ENCODE measurements at places on chromosomes 1 and 21.
A peak's percentile ranks its signal among the peaks of the same experiment; 100 is the strongest.

DNA sequence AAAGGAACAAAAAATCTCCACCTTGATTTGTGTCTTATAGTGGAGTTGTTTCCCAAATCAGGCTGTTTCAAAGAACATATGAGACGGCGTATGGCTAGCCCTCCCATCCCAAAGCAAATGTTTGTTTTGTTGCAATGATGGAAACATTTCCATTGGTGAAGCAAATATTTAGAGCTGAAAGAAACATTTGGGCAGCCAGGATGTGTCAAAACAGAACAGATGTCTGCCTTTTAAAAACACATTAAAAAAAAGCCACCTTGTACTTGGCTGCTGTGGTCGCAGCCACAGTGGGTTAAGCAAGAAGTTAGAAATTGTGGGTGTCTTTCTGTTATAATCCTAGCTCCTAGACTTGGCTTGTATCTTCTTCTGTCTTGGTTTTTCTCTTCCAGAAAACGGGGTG lies 116.3 kb downstream of the PEX14 start:
- H3K36me3 ChIP-seq, result no peaks in the 10 kb centered on the region
- DNase-seq, result no peak
- no peak overlapping the region for H3K4me3 ChIP-seq
- H3K27me3 ChIP-seq, result no peaks in the 10 kb centered on the region

DNA sequence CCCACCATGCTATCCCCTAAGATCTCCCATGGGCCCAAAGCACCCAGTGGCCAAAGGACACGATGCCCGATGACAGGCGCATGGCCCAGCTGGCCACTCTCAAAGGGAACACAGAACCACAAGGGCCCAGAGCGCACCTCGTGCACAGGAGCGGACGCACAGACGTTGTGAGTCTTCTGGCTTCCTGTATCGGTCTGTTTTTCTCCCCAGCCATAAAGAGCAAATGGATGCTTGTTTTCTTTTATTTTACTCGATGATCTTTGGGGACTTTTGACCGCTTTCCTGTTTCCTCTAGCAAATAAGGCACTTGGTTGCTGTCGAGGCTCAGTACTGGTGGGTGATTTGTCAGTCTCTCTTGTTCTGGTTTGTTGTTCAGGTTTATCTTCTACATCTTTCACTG lies 16.2 kb downstream of the CCSAP start:
- DNase-seq, result peak; percentile 57
- peaks cover 29% of the 10 kb centered on the region for H3K4me1 ChIP-seq

- no peak for DNase-seq
- H3K4me3 ChIP-seq, result no peak overlapping the region
- no peak overlapping the region for H3K27ac ChIP-seq
- no peaks in the 10 kb centered on the region for H3K36me3 ChIP-seq
- peaks cover 3% of the 10 kb centered on the region for H3K27me3 ChIP-seq
These were observed 736.4 kb downstream of the MATN1 start for GRCh38 chr1:29986986-29987385.

DNA sequence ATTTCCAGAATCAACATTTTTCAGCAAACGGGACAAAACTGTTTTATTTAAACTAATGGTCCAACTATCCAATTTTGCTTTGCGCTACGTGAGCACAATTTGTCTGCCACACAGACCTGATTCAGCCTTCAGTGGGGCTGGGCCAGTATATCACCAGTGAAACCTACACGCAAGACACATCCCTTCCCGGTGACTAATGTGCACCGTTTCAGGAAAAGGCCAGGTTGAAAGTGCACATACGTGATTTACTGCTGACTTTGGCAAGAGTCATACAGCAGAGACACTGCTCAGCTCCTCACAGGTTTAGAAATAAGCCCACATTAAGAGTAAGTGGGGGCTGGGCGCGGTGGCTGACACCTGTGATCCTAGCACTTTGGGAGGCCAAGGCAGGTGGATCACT lies 5.1 kb upstream of the TMEM51 start:
- H3K27ac ChIP-seq, result no peak overlapping the region
- H3K4me3 ChIP-seq, result no peak overlapping the region
- no peaks in the 10 kb centered on the region for H3K36me3 ChIP-seq
- H3K27me3 ChIP-seq, result peaks cover 63% of the 10 kb centered on the region

DNA sequence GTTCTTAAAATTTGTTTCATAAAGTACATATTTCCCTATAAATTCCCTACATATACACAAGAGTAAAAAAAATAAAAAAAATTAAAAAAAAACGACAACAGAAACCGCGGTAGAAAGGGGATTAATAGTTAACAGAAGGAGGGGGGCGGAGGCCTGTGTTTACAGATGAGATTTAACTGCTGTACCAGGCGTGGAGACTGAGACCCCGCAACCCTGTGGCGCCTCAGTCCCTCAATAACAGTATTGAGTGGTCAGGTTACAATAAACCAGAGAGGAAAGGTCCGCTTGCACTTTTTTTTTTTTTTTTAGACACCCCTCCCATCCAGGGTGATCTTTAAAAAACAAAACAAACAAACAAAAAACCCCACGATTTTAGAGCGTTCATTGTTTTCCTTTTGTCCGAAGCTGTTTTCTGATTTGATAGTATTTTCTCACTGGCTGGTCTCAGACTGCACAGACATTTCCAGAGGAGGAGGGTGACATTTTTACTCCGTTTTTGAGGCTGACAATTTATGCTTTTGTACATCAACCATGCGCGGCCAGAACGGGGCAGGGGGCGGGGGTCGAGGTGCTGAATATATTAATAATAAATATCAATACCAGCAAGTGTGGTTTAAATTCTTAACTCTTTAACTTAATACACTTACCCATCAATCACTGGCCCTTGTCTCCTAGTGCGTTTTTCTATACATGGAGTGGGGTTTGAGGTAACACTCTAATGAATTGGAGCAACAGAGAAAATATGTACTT lies 1223.9 kb downstream of the BRINP3 start:
- no peaks in the 10 kb centered on the region for H3K36me3 ChIP-seq
- no peaks in the 10 kb centered on the region for H3K4me1 ChIP-seq
- H3K27me3 ChIP-seq, result no peaks in the 10 kb centered on the region
- no peak overlapping the region for H3K27ac ChIP-seq
- no peak for DNase-seq

- DNase-seq, result no peak
- H3K27me3 ChIP-seq, result peaks cover 2% of the 10 kb centered on the region
- H3K27ac ChIP-seq, result no peak overlapping the region
- H3K4me1 ChIP-seq, result no peaks in the 10 kb centered on the region
These were observed 260.5 kb downstream of the KCNJ6 start for GRCh38 chr21:37655611-37656300.

- peaks cover 9% of the 10 kb centered on the region for H3K4me1 ChIP-seq
- peak overlapping the region; percentile 16 for H3K27ac ChIP-seq
- H3K27me3 ChIP-seq, result no peaks in the 10 kb centered on the region
- H3K4me3 ChIP-seq, result no peak overlapping the region
- no peak for DNase-seq
These were observed 16.1 kb downstream of the UCHL5 start for GRCh38 chr1:193042766-193043691.

GRCh38 chr1:143720087-143721023 lies 251.4 kb downstream of the FAM72C start:
- DNase-seq, result peak; percentile 58
- H3K27me3 ChIP-seq, result peaks cover 36% of the 10 kb centered on the region
- peak overlapping the region; percentile 62 for H3K4me3 ChIP-seq
- H3K27ac ChIP-seq, result peak overlapping the region; percentile 51
- H3K36me3 ChIP-seq, result no peaks in the 10 kb centered on the region

DNA sequence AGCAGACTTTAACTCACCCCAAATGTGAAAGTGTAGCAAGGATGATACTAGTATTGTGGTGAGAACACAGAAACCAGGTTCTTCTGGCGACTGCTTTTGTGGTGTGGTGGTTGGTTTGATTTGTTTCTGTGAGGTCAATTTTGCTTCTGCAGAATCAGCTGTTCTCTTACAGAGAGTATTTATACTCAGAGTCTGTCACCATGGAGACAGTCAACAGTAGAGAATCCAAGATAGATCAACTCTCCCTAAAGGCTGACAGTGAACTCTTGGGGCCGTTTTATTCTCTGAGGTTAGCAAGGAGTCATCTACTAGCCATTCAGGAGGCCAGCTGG lies at the start of gene CFAP107:
TSS of gene CFAP107 (plus strand) at position 209 of the 332 bp plus-strand sequence. CDS start 231 bp downstream, outside the sequence.
- H3K27me3 ChIP-seq, result peaks cover 16% of the 10 kb centered on the region
- no peak within 1 kb of the TSS for H3K27ac ChIP-seq
- no peak within 1 kb of the TSS for H3K4me3 ChIP-seq
- no peaks in the 10 kb centered on the region for H3K36me3 ChIP-seq
- no peak for DNase-seq

- H3K4me3 ChIP-seq, result peak overlapping the region; percentile 5
- no peak for DNase-seq
- no peaks in the 10 kb centered on the region for H3K27me3 ChIP-seq
These were observed 106.2 kb downstream of the TOMM20 start for GRCh38 chr1:235022341-235022980.

GRCh38 chr1:97192872-97193572 lies 471.4 kb downstream of the PTBP2 start:
- no peak overlapping the region for H3K4me3 ChIP-seq
- H3K27ac ChIP-seq, result no peak overlapping the region
- no peaks in the 10 kb centered on the region for H3K27me3 ChIP-seq
- no peak for DNase-seq

DNA sequence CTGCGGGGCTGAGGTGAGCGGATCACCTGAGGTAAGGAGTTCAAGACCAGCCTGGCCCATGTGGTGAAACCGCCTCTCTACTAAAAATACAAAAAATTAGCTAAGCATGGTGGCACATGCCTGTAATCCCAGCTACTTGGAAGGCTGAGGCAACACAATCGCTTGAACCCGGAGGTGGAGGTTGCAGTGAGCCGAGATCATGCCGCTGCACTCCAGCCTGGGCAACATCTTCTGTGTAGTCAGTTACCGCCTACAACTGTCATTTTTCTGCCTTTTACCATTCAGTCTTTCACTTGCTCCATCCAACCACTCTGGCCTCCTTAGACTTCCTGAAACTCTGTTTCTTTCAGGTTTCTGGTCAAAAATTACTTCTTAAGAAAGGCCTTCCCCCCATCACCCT lies 2.2 kb downstream of the MYCBP start:
- DNase-seq, result no peak
- H3K4me3 ChIP-seq, result peak overlapping the region; percentile 91
- no peaks in the 10 kb centered on the region for H3K27me3 ChIP-seq
- peak overlapping the region; percentile 8 for H3K27ac ChIP-seq
- peaks cover 30% of the 10 kb centered on the region for H3K4me1 ChIP-seq

DNA sequence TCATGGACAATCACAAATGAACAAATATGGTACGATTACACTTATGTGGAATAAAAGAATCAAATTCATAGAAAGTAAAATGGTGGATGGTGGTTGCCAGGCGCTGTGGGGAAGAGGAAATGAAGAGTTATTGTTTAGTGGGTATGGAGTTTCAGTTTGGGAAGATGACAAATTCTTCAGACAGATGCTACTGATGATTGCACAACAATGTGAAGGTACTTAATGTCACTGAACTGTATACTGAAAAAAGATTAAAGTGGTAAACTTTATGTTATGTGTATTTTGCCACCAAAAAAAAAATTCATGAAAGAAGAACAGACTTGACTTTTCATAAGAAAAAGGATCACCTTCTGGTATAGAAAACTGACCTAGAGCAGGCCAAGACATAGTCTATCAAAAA lies 745.6 kb upstream of the CXADR start:
- H3K27me3 ChIP-seq, result no peaks in the 10 kb centered on the region
- no peak for DNase-seq
- no peaks in the 10 kb centered on the region for H3K36me3 ChIP-seq
- no peak overlapping the region for H3K27ac ChIP-seq

GRCh38 chr1:215143497-215143896 lies 61.0 kb downstream of the KCNK2 start:
- no peak overlapping the region for H3K4me3 ChIP-seq
- no peaks in the 10 kb centered on the region for H3K36me3 ChIP-seq
- DNase-seq, result no peak

DNA sequence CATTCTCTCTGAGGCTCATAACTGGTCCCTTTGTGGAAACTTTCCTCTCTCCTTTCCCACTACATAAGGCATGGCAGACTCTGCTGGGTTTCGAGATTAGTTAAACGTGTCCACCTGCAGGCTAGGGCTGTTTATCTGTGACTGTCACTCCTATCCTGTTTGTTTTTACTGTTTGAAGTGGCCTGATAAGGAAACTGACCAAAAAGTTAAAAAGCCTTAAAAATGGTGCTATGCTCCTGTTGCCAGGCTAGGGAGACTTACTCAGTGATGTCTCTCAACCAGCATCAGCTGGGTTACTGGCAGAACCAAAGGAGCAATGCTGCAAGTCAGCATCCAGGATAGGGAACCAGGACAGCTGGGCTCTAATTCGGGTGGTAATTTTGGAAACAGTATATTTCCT lies 3.9 kb downstream of the PIGV start:
- DNase-seq, result no peak
- H3K4me3 ChIP-seq, result peak overlapping the region; percentile 100
- peaks cover 64% of the 10 kb centered on the region for H3K4me1 ChIP-seq
- no peaks in the 10 kb centered on the region for H3K27me3 ChIP-seq
- peaks cover 31% of the 10 kb centered on the region for H3K36me3 ChIP-seq

DNA sequence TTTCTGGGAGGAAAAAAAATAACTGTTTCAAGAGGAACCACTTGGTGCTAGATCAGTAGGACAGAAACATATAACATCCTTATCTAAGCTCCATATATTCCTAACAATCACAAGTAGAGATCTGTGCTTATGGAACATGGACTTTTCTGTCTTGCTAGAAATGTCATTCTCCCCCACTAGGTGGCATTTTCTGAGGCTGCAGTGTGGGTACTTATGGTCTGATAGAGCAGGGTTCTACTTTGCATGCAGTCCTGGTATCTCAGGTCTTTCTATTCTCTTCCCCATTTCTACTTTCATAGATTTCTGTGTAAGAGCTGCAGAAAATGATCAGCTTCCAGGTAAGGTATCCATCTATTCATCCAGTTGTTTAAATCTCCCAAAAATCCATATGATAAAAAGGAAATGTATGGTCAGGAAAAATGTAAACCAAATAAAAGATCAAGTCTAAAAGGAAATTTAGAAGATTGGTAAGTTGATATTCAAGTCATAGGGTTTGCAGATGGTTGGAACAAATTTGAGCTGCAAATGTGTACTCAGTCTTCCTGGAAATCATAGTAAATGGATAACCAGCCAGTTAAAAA lies 1.5 kb downstream of the ZNF684 start:
- peaks cover 31% of the 10 kb centered on the region for H3K36me3 ChIP-seq
- no peak overlapping the region for H3K27ac ChIP-seq
- H3K4me1 ChIP-seq, result peaks cover 22% of the 10 kb centered on the region
- peaks cover 6% of the 10 kb centered on the region for H3K27me3 ChIP-seq
- H3K4me3 ChIP-seq, result peak overlapping the region; percentile 97

GRCh38 chr21:43803558-43804300 lies 14.4 kb downstream of the RRP1 start:
- H3K27me3 ChIP-seq, result no peaks in the 10 kb centered on the region
- no peak overlapping the region for H3K4me3 ChIP-seq
- peaks cover 2% of the 10 kb centered on the region for H3K4me1 ChIP-seq
- H3K36me3 ChIP-seq, result peaks cover 44% of the 10 kb centered on the region
- H3K27ac ChIP-seq, result no peak overlapping the region

DNA sequence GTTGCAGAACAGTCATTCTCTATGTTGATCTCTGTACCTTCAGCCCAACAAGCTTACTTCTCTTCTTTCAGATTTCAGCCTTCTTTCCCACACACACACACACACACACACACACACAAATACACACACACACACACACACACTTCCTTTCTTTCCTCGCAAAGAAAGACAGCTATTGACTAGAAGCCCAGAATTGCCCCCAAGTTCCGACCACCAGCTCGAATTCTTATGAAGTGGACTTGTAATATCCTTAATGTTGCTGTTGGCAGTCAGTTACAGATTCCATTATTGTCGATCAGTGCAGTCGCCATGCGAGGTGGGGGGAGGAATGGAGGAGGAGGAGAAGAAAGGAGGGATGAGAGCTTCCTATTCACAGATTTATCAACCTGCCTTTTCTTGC lies 125.5 kb downstream of the CLEC20A start:
- H3K4me1 ChIP-seq, result no peaks in the 10 kb centered on the region
- no peak overlapping the region for H3K4me3 ChIP-seq
- no peak for DNase-seq
- no peaks in the 10 kb centered on the region for H3K36me3 ChIP-seq
- H3K27ac ChIP-seq, result no peak overlapping the region

GRCh38 chr1:100445565-100445964 lies 92.4 kb upstream of the GPR88 start:
- peak overlapping the region; percentile 68 for H3K4me3 ChIP-seq
- peaks cover 74% of the 10 kb centered on the region for H3K4me1 ChIP-seq
- no peaks in the 10 kb centered on the region for H3K27me3 ChIP-seq

Measured in activated CD4-positive, alpha-beta T cell treated with anti-CD3 and anti-CD28 coated beads, Interleukin-2, amount 10 ng/mL, durations not matched to agents 24 days and 14 days (primary cell).